ENCODE measurements at places on chromosomes 2 and 18. TPM values are rescaled to one million over a fixed set of nuclear protein-coding genes. Genes with fewer than 3 reads are reported as not detected.

- H3K4me3 ChIP-seq: no peak overlapping the region
- DNase-seq: no peak
- no peak overlapping the region for H3K27ac ChIP-seq
- no peaks in the 10 kb centered on the region for H3K4me1 ChIP-seq
- H3K27me3 ChIP-seq: peaks cover 6% of the 10 kb centered on the region
Observed at GRCh38 chr18:57301573-57302559, 50.5 kb upstream of the ST8SIA3 start.

DNA sequence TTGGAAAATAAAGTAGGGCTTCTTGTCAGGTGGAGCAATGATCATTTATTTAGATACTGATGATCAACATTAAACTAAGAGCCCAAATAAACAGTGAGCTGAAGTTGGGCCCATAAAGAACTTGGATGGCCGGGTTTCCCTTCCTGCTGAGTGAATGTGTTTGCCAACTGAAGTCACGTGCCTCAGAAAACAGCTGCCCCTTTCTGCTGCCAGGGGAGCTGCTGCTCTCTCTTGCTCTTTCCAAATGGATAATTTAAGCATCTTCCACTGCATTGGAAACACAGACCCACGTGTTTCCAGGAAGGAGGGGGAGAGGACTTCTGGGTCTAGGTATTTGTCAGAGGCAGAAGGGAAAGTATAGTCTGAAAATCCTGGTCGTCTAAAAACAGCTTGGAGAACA is 22.9 kb upstream of the NCKAP5 start:
- H3K36me3 ChIP-seq: no peaks in the 10 kb centered on the region
- no peaks in the 10 kb centered on the region for H3K27me3 ChIP-seq
- no peak overlapping the region for H3K4me3 ChIP-seq
- no peaks in the 10 kb centered on the region for H3K4me1 ChIP-seq
- DNase-seq: no peak
- H3K27ac ChIP-seq: no peak overlapping the region

GRCh38 chr18:55461848-55462247 is 126.1 kb downstream of the TCF4 start:
- DNase-seq: no peak
- H3K36me3 ChIP-seq: no peaks in the 10 kb centered on the region
- peaks cover 5% of the 10 kb centered on the region for H3K27me3 ChIP-seq
- H3K27ac ChIP-seq: no peak overlapping the region

Gene FSHR
- not detected for total RNA-seq

Gene GPR45
- total RNA-seq: not detected

Gene MTHFD2
- total RNA-seq: 518 TPM

Data from activated T-cell treated with anti-CD3 and anti-CD28 coated beads, Interleukin-2, amount 50 U/mL, for 72 hours (primary cell).